ENCODE measurements at places on chromosomes 2 and 18.

- DNase-seq = peak; percentile 15
Measured at GRCh38 chr2:222568865-222569264, 87.0 kb downstream of the FARSB start.

GRCh38 chr18:56286775-56287325 lies 351.5 kb downstream of the TXNL1 start:
- peak; percentile 22 for DNase-seq

DNA sequence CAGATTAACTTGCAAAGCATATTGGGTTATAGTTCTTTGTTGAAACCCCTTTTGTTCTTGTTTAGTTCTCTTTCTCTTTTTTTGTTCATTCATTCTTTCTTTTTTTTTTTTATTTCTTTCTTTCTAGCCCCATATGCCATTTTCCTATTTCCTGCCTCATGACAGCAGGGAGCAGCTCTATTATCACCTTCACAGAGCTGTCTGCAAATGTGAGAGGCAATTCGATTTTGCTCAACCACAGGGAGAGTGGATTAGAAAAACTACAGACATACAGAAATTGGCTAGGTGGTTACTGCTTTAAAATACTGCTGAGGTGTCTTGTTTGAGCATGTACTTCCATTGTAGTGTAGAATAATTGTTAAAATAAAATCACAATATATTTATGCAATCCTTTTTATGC lies 44.2 kb upstream of the TBR1 start:
- no peak for DNase-seq

DNA sequence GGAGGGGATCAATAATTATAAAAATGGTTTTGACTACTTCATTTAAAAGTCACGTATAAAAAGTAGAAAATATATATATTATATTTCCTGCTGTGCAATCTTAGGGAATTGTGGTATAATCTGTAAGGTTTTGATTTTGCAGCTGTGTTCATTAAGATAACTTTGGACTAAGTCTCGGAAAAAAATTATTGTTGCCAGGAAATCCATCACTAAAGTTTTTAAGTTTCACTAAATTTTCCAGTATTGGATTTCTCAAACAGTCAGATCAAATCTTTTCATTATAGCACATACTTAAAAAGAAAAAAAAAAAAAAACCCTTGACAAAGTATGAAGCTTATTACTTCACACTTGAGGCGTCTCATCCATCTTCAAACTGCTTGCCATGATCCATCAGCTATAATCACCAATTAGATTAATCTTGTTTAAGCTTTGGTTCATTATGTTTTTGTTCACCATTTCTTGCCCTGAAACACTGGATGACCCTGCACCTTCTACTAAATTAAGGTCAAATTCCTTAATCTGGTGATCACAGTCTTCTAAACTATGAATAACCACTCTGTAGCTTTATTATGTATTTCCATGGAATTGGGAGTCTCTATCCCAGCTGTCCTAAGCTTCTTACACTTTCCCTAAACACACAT lies 326.6 kb upstream of the COL3A1 start:
- DNase-seq = no peak

DNA sequence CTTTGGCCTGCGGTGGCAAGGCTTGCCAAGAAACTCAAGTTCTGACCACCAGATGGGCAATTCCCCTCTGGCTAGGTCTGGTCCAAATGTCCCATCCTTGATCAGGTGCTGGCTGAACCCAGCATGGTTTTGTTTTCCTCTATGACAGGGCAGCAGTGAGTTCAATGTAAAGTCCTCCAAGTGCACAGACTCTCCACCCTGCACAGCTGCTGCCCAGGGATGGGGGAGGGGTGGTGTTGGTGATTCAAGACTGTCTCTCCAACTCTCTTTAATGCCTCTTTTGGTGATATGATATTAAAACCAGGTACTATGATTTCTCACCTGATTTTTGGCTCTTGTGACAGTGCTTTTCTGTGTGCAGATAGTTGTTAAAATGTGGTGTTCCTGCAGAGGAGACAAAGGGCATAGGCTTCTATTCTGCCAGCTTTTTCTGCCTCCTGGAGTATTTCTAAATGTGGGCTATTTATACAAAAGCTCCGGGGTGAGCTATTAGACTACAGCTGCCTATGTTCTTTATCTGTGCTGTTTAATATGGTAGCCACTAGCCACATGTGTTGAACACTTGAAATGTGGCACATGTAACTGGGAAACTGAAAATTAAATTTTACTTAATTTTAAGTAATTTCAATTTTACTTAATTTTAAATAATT lies 64.0 kb upstream of the STK39 start:
- no peak for DNase-seq

GRCh38 chr2:36562973-36563532 lies 34.9 kb downstream of the FEZ2 start:
- DNase-seq = peak; percentile 70

DNA sequence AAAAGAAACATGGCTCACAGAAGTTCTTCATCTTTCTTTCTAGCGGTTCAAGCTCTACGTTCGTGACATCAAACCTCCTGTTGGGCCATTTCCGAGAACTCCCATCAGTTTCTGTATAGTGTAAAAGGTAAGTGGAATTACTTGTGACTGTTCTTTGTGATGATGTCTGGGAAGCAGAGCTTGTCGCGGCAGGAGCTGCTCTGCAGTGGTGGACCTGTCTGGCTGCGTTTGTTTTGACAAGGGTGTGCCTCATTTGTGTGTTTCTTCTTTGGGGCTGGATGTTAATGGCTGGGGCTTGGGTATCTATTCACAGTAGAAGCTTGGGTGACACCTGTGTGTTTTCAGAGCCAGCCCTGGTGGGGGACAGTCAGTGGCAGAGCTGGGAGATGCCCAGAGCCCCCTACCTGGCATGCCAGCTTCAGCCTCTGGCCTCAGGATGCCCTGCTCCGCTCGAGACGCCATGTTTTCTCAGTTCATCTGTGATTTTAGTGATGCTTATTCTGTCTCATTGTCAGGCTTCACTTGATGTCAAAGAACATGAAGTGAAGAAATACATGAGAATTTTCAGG lies 59.6 kb downstream of the LDLRAD4 start:
- DNase-seq = no peak

DNA sequence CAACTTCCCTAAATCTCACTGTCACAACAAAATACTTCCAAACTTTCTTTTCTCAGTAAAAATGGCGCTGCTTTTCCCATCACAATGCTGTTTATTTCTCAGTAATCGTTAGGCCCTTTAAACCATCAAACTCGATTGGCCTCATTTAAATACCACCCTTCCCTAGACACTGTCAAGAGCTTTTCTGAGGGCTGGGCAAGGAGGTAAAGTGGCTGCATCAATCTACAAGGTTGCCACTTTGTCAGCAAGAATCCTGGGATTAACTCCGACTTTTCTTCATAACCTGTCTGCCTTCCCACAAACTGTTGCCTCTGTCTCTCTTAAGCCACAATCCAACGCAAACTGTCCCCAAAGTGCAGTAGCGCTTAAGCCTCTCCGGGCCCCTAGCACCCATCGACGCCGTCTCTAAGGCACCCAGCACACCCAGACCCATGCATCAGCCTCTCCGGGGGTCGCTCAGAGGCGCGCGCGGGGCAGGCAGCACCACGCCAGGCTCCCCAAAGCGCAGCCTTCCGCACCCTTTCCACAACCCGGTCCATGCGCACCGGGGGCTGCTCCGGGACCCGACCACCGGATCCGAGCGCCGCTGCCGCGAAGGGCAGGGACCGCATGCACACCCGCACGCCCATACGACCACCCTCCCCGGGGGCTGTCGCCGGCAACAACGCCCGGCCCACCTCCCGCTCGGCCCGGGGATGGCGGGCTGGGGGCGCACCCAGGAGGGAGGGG lies 683 bp downstream of the MBOAT2 start:
- DNase-seq = no peak

- no peak for DNase-seq
Measured at GRCh38 chr2:231041061-231041689, 3.9 kb downstream of the C2orf72 start.

DNA sequence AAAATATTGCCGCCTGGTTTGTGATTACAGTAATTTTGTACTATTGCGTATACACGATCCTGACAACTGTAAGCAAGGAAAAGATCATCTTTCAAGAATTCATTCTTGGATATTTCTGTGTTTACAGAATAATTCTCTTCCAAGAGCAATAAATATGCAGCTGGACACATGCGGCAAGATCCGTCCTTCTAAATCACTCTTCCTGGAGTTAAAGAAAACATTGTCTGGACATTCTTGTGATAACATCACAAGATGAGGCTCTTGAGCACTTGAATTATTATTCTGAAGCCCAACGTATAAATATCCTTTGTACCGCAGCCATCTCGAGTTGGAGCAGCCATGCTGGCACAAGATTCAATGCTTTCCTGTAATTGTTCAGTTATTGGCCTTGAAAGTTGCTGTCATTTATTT lies 9.9 kb downstream of the FHL2 start:
- peak; percentile 99 for DNase-seq

GRCh38 chr2:189210250-189211087 lies 30.9 kb upstream of the COL5A2 start:
- DNase-seq = peak; percentile 97

All from amniotic epithelial cell (primary cell).